ENCODE measurements at places on chromosomes 12 and 14.
A peak's percentile ranks its signal among the peaks of the same experiment; 100 is the strongest.

GRCh38 chr12:70607107-70607506, 30.1 kb downstream of the PTPRB start:
- peak; percentile 6 for DNase-seq

DNA sequence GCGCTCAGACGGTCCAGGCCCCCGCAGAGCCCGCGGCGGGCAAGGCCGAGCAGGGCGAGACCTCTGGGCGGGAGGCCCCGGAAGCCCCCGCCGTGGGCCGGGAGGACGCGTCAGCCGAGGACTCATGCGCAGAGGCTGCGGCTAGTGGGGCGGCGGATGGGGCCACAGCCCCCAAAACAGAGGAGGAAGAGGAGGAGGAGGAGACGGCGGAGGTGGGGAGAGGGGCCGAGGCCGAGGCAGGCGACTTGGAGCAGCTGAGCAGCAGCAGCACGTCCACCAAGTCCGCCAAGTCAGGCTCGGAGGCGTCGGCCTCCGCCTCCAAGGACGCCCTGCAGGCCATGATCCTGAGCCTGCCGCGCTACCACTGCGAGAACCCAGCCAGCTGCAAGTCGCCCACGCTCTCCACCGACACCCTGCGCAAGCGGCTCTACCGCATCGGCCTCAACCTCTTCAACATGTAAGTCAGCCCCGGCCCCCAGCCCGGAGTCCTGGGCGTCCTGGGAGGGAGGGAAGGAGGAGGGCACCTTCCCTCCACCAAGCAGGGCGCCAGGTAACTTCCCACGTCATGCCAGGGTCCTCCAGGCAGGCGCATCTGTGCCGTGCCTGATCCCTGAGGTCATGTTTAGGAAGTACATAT, 72.4 kb downstream of the IQSEC3 start:
- DNase-seq, result no peak

- DNase-seq, result no peak
These were observed 113.8 kb upstream of the G2E3 start for GRCh38 chr14:30445011-30445793.

- no peak for DNase-seq
These were observed 26.8 kb downstream of the FLVCR2 start for GRCh38 chr14:75604979-75605851.

DNA sequence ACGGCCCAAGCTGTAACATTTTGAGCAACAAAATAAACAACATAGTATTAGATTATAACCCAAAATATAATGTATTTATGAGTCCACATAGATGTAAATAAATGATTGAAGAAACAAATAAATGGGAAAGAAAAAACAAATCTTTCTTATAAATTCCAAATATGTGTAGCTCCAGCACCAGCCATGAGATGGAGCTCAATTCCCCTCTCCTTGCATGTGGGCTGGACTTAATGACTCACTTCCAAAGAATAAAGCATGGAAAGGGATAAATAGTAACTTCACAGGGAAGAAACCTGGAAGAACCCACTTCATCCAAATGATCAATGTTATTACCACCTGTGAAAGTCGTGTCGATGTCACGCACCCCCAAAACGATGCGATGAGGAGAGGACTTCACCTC, 158.8 kb downstream of the RPAP3 start:
- no peak for DNase-seq

DNA sequence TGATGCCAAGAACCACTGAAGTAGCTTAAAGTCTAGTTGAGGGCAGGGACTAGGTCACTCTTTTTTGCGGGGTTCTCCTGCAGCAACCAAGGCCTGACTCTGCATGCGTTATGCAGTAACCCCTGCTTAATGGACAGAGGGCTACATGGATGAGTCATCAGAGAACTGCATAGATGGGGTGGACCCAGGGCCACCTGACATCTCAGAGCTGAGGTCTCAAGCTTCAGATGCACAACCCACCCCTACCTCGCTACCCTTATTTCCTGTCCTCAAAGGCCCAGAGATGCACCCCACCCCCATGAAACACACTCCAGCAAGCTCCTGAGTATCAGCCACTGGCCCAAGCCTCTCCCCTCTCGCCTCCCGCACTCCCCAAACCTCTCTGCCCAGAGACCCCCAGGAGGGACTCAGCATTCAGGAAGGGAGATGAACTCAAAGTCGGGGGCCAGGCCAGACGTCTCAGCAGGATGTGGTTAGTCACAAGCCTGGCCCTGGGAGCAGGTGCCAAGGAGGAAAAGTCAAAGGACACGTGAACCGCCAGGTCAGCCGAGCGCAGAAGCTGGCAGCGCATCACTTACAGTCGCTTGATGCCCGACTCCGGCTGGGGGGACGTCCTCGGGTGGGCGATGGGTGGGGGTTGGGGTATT, 25.8 kb downstream of the SNRNP35 start:
- DNase-seq, result no peak

GRCh38 chr12:104547235-104547634, 90.5 kb downstream of the CHST11 start:
- DNase-seq, result no peak

- DNase-seq, result no peak
These were observed 141.4 kb downstream of the MYRFL start for GRCh38 chr12:69966409-69966808.

- DNase-seq, result no peak
These were observed 147.7 kb downstream of the KIF26A start for GRCh38 chr14:104286086-104286485.

GRCh38 chr12:68319988-68320623, 12.1 kb downstream of the MDM1 start:
- DNase-seq, result no peak

- DNase-seq, result peak; percentile 6
These were observed 54.9 kb downstream of the OTOGL start for GRCh38 chr12:80154261-80154660.

- DNase-seq, result no peak
These were observed 20.0 kb upstream of the SLC15A5 start for GRCh38 chr12:16297521-16297920.
